ENCODE measurements at places on chromosomes 5 and 9.
A peak's percentile ranks its signal among the peaks of the same experiment; 100 is the strongest.

GRCh38 chr5:79023348-79023747 is 38.2 kb upstream of the ARSB start:
- no peak for DNase-seq

GRCh38 chr9:8143677-8144076 is 344.1 kb upstream of the DMAC1 start:
- no peak for DNase-seq

- no peak for DNase-seq
These were observed 381 bp downstream of the NR2F1 start for GRCh38 chr5:93583439-93583767.

DNA sequence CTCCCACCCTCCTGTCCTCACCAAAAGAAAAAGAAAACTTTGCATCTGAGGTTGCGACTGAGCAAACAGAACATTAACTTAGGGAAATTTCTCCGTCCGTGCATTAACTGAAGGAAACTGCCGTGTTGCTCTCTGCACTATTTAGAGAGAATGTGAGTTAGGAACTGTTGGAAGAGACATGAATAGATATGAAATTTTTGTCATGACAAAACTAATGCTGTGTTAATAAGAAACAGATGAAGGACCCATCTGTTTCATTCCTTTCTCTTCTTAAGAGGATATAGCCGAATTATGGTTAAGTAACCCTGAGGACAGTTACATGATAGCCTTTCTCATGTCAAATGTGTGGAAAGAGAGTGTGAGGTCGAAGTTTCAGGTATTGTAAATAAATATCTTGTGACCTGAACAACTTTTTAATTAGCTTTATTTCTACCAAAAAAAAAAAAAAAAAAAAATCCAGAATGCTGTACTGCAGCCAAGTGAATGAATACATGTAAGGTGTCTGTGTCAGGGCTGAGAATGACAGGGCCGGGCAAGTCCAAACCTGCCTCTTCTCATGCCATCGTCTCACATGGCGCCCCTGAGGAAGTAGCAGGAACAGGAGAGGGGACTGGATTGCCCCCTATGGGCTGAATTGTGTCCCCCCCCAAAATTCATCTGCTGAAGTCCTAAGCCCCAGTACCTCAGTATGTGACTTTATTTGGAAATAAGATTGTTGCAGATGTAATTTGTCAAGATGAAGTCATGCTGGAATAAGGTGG is 35.6 kb upstream of the ANKRD33B start:
- DNase-seq, result no peak

DNA sequence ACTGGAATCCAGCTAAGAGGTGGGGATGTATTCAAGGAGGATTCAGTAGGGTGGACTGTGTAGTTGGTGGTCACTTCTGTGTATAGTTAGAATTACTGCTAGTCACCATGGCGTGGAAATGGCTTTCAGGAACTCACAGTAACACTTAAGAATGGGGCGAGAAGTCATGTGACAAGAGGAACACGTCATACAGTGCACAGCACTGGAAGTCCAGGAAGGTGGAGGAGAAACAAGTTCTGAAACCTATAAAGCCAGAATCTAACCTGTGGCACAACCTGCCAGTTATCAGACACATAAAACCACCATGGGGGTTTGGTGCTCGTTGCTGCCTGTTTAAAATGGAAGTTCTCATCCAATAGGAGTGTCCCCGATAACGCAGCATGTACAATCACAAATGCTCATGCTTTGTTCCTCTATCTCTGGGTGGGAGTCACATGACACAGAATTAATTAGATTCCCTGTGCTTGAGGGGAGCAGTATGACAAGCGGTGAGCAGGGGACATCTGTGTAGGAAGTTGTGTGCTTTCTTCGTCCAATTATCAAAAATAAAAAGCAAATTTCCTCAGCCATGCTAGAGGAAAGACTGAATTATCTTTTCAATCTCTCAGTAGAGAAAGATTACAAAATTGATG is 193.0 kb downstream of the SPOCK1 start:
- no peak for DNase-seq

GRCh38 chr5:127863610-127864395 is 160.6 kb downstream of the CCDC192 start:
- DNase-seq, result no peak

DNA sequence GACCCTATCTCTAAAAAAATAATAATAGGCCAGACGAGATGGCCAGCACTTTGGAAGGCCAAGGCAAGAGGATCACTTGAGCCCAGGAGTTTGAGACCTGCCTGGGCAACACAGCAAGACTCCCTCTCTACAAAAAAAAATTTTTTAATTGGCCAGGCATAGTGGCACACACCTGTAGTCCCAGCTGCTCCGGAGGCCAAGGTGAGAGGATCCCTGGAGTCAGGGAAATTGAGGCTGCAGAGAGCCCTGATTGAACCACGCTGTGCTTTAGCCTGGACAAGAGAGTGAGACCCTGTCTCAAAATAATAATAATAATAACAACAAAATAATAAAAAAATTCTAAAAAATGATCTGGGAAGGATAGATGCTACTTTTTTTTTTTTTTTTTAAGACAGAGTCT is 1.1 kb upstream of the DYNC2I2 start:
- DNase-seq, result no peak

GRCh38 chr5:131156385-131156784 is 8.7 kb downstream of the HINT1 start:
- DNase-seq, result no peak

GRCh38 chr5:126368239-126368812 is 54.9 kb upstream of the GRAMD2B start:
- no peak for DNase-seq

DNA sequence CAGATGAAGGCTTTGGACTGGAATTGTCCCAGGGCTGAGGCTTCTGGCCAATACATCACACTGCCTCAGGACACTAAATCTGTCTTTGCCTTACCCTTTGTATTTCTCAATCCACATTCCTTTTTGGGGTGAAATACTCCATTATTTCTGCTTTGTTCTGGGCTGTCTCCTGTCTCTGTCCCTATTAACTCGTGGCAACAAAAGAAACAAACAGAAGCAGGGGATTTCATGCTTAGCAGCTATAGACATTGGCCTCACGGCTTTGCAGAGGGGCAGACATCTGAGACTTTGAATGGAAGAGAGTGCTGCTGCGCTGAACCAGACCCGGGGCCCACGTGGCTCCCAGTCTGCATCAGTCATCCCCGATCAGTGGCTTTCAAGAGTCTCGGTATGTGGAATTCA is 129.7 kb downstream of the ARL15 start:
- no peak for DNase-seq

DNA sequence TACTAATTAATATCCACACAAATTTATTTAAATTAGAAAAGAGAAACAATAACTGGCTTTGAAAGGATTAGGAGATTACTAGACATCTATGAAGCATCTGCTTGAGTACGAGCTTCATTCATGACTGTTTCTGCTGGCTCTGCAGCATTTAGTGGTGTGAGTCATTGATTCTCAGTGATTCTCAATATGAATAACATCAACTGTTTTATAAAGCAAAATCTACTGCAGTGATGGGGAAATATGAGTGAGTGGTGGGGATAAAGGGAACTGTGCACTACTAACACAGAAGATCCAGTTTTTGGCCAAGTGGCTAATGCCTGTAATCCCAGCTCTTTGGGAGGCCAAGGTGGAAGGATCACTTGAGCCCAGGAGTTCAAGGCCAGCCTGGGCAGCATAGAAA is 8.4 kb downstream of the FNBP1 start:
- no peak for DNase-seq

DNA sequence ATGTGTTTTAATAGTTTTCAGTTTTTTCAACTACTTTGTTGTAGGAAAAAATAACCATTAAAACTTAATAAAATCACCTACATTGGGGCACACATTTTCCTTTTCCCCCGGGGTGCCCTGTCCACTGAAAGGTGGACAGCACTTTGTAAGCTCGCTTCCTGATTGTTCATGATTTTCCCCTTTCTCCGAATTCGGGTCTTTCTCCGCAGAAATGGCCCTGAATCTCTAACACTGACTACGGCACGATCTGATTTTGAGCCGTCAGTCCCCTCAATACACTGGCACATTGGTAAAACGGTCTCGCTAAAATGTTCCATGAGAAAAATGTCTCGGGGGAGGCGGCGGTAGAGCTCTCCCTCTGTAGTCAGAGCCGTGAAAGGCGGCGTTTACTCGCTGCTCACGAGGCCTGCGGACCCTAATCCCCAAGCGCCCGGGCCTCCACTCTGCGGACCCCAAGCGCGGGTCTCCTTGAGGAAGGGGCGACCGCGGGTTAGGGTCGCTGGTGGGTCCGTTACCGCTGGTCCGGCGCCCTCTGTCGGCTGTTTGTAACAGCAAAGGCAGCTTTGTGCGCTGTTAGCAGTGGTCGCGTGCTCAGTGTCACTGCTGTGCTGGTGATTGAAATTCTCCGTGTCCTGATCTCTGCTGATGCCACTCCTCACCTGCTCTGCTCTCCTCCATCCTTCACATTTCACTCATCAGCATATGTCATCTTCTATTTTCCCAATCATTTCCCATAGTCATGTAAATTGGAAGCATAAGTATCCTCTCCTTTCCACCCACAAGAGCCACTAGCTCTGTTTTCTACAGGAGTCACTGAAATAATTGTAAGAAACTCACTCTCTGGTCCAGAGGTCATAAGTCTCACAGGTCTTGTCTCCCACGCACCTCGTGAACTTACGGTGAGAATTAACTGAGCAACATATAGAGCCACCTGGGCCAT is 10.8 kb upstream of the IFNA2 start:
- no peak for DNase-seq

DNA sequence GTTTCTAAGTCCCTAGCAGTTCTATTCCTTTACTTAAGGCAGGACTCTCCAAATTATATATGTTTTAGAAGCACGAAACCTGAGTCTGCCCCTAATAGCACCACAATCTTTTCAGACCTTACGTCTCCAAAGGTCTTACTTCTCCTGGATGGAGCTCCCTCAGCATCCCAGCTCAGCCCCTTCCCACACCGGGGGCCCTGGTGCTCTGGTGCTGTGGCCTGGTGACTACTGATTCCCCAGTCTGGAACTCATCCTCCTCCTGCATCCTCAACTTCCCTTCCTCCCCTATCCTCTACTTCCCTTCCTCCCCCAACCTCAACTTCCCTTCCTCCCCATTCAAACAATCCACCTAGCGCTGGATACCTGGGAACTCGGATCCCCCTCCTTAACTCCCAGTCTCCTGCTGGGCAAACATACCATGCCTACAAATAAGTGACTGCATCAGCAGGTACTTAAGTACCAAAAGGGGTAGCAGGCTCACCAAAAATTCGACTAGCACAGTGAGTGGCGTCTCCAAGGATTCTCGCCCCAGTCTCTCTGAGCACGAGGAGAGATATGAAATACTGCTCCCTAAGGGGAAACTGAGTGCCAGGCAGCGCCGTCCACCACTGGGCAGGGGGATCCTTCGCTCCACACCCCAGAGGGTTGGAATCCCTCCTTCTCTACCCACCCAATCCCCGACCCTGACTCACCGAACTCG is 831 bp downstream of the IGFBPL1 start:
- no peak for DNase-seq

- no peak for DNase-seq
These were observed 6.4 kb upstream of the SMIM32 start for GRCh38 chr5:136199408-136199807.

GRCh38 chr5:56735849-56736641 is 79.3 kb upstream of the MAP3K1 start:
- DNase-seq, result peak; percentile 33

GRCh38 chr5:180333661-180334060 is 19.5 kb downstream of the GFPT2 start:
- no peak for DNase-seq

DNA sequence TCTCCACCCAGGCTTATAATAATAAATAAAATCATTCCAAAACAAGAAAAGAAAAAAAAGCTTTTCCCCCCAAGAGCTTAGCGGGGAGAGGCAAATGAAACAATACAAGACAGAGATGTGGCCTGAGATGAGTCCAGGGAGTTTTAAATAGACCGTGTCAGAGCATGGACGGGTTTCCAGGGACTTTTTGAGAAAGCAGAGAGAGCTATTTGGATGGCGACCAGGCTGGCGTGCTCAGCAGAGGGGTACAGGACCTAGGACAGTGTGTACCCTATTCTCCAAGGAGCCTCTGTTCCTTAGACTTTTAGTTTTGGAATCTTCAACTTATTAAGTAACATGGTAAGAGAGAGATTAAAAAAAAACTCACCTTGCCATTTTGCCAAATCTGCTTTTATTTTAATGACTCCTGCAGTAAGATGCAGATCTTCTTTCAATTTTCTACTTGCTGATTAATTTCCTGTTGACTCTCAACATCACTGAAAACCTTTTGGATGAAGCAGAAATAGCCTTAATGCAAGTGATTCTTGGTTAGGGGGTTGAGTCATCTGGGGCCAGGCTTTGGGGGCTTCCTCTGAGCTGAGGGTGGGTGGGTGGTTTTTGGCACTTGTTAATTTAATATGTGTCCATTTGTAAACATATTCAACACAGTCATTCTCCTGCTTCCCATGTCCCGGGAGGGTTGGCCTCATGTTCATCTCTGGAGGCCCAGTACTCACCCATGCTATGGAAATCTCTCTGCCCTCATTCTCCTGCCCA is 49.6 kb upstream of the OSMR start:
- no peak for DNase-seq

- peak; percentile 20 for DNase-seq
These were observed 592.1 kb downstream of the TLE4 start for GRCh38 chr9:80163889-80164288.

DNA sequence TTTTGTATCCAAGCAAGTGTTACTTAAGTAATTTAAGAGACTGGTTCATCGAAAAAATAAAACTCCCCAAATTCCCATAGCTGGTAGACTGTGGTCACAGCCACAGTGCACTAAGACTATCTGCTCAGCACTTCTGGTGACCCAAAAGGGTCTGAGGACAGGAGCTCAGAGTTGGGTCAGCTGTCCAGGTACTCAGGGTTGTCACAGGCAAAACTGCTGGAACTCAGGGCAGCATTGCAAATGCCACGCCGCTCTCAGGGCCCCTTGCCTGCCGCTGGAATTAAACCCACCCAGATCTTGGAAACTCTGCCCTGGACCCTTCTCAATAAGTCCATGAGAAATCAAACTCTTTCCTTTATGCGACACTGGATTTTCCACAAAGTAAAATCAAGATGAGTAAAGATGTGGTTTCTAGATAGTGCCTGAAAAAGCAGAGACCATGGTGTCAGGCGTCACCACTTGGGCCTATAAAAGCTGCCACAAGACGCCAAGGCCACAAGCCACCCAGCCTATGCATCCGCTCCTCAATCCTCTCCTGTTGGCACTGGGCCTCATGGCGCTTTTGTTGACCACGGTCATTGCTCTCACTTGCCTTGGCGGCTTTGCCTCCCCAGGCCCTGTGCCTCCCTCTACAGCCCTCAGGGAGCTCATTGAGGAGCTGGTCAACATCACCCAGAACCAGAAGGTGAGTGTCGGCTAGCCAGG is at the start of gene IL13:
TSS of gene IL13 (plus strand) at position 498 of the 705 bp plus-strand sequence. CDS start at position 512, 14 bp downstream.
- DNase-seq, result no peak

Measured in germinal center (tissue), 1 donor.